ENCODE measurements at places on chromosomes 16 and 17.

GRCh38 chr17:79023886-79024771 is at the start of gene C1QTNF1:
Gene C1QTNF1, plus strand, starts transcription at chr17:79024169. Its CDS starts 19,800 bp downstream, at chr17:79043969.
- peak within 1 kb of the TSS; percentile 73 for H3K4me3 ChIP-seq
- H3K27ac ChIP-seq: peak within 1 kb of the TSS; percentile 70
- no peak for DNase-seq
- H3K36me3 ChIP-seq: peaks cover 12% of the 10 kb centered on the region
- H3K4me1 ChIP-seq: peaks cover 54% of the 10 kb centered on the region

DNA sequence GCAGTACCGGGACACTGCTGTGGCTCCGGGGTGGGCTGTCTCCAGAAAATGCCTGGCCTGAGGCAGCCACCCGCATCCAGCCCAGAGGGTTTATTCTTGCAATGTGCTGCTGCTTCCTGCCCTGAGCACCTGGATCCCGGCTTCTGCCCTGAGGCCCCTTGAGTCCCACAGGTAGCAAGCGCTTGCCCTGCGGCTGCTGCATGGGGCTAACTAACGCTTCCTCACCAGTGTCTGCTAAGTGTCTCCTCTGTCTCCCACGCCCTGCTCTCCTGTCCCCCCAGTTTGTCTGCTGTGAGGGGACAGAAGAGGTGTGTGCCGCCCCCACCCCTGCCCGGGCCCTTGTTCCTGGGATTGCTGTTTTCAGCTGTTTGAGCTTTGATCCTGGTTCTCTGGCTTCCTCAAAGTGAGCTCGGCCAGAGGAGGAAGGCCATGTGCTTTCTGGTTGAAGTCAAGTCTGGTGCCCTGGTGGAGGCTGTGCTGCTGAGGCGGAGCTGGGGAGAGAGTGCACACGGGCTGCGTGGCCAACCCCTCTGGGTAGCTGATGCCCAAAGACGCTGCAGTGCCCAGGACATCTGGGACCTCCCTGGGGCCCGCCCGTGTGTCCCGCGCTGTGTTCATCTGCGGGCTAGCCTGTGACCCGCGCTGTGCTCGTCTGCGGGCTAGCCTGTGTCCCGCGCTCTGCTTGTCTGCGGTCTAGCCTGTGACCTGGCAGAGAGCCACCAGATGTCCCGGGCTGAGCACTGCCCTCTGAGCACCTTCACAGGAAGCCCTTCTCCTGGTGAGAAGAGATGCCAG is 12.9 kb downstream of the STH start:
- H3K4me1 ChIP-seq: peaks cover 8% of the 10 kb centered on the region
- DNase-seq: no peak
- H3K27ac ChIP-seq: no peak overlapping the region

DNA sequence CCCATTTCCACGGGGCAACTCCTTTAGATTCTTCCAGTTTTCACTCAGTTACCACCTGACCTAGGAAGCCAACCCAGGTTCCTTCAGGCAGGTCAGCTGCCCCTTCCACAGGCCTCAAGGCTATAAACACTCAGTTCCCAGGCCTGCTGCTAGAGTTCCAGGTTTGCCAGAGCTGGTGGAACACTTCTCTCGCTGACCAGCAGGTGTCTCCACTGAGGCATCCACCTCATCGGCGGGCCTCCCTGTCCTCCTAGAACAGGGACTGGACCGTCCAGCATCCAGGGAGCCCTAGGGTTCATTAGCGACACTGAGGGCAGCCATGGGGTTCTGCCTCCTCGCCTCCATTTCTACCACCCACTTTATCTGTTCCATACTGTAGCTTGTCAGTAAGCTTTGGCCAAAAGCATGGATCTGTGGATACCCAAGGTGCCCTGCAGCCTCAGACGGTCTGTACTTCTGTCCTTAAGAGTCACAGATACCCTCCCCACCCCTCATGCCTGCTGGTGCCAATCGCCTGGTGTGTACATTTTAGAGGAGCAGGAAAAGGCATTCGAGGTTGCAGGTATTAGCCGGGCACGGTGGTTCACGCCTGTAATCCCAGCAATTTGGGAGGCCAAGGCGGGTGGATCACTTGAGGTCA is 29.0 kb downstream of the PIMREG start:
- H3K4me1 ChIP-seq: peaks cover 19% of the 10 kb centered on the region
- H3K27ac ChIP-seq: no peak overlapping the region
- H3K4me3 ChIP-seq: peak overlapping the region; percentile 15
- peaks cover 37% of the 10 kb centered on the region for H3K36me3 ChIP-seq
- H3K27me3 ChIP-seq: no peaks in the 10 kb centered on the region
- DNase-seq: peak; percentile 77

GRCh38 chr16:155031-155398 is 2.6 kb downstream of the HBZ start:
- no peak overlapping the region for H3K27ac ChIP-seq
- DNase-seq: no peak
- peak overlapping the region; percentile 49 for H3K4me3 ChIP-seq
- H3K27me3 ChIP-seq: peaks cover 40% of the 10 kb centered on the region

DNA sequence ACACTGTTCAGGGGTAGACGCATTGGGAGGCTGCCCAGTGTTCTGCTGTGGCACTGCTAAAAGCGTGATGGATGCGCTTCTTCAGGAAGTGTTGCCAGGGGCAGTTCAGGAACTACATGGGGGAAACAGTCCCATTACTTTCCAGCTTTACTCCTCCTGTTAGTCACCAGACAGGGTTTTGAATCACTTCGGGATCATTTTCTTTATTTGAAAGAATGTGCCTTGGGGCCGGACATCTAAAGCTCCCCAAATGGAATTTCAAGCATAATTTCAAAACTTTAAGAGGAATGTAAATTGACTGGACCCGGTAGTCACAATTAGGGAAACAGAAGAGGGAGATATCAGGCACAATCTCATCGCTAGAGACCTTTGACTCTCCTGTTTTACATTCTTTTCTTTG is 1.3 kb upstream of the KRTAP2-1 start:
- DNase-seq: no peak
- no peak overlapping the region for H3K27ac ChIP-seq
- H3K27me3 ChIP-seq: no peaks in the 10 kb centered on the region
- H3K4me1 ChIP-seq: no peaks in the 10 kb centered on the region
- no peak overlapping the region for H3K4me3 ChIP-seq
- H3K36me3 ChIP-seq: no peaks in the 10 kb centered on the region

DNA sequence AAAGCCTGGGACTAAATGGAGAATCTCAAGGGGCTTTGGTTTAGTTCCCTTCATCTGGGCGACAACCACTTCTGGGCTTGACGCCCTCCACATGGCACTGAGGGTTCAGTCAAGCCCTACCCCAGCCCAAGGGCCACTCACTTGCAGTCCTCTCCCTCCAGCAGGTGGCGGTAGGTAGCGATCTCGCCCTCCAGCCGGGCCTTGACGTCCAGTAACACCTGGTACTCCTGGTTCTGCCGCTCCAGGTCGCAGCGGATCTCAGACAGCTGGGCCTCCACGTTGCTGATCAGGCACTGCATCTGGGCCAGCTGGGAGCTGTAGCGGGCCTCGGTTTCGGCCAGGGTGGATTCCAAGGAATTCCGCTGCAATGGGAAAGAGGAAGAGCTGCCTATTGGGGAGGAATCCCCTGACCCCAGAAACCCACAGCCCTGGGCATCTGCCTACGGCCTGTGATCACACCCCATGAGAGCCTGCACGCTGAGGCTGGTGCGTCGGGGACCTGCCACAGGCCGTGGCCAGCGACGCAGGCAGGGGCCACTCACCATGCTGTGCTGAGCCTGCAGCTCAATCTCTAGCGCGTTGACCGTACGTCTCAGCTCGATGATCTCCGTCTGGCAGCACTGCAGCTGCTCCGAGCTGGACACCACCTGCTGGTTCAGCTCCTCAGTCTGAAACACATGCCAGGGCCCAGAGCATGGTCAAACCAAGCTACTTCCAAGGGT is 2.7 kb downstream of the KRT36 start:
- H3K27ac ChIP-seq: no peak overlapping the region
- DNase-seq: no peak
- H3K27me3 ChIP-seq: no peaks in the 10 kb centered on the region
- no peaks in the 10 kb centered on the region for H3K4me1 ChIP-seq
- H3K4me3 ChIP-seq: no peak overlapping the region

DNA sequence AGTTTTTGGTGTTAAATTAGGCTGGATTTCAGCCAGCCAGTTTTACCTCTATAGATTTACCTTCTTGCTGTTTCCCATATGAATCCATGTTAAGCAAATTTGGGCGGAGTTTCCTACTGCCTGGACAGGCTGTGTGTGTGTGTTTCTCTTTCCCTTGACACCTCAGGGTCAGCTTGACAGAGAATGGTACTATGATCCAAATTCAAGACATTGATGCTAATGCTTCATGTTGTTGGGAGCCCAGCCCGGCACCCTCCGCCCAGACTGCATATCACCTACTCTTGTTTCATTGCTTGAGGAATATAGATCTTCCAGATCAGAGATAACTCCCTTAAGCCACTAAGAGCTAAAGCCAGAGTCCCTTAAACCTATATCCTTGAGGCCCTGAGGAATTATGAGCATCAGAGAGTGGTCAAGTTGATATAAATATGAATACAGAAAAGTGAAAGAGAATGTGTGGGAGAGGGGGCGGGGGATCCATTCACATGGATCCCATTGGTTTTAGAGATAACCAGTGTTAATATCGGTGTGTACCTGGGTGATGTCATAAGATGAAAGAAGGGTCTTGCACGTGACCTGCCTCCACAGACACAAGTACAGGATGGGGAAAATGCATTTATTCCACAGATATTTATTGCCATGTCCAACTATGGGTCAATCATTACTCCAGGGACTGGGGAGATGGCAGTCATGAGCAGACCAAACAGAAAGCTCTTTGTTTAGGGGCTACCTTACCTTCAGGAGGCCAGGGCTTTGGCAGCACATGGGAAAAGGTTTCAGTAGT is 69.7 kb downstream of the WIPI1 start:
- H3K27ac ChIP-seq: no peak overlapping the region
- DNase-seq: no peak

DNA sequence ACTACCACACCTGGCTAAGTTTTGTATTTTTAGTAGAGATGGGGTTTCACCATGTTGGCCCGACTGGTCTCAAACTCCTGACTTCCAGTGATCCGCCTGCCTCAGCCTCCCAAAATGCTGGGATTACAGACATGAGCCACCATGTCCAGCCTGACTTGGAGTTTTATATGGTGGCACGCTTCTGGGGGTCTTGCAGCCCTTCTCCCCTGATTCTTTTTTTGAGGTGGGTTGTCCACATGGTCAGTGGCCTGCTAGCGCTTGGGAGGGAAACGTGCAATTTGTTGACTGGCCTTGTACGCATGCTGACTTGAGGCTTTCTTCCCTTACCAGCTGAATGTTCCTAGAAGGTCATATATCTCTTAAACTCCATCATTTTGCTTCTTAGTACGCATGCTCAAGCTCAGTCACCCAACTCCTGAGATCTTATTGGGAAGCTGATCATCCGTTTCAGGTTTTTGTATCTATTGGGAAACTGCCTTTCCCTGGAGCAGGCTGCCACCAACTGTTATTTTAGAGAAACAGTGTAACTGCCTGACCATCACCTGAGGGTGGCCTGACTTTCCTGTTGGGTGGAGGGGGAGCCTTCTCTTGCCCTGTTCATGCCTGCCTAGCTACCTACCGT is 13.7 kb upstream of the LDHD start:
- H3K27me3 ChIP-seq: no peaks in the 10 kb centered on the region
- peak; percentile 17 for DNase-seq
- H3K4me3 ChIP-seq: no peak overlapping the region
- H3K27ac ChIP-seq: no peak overlapping the region

DNA sequence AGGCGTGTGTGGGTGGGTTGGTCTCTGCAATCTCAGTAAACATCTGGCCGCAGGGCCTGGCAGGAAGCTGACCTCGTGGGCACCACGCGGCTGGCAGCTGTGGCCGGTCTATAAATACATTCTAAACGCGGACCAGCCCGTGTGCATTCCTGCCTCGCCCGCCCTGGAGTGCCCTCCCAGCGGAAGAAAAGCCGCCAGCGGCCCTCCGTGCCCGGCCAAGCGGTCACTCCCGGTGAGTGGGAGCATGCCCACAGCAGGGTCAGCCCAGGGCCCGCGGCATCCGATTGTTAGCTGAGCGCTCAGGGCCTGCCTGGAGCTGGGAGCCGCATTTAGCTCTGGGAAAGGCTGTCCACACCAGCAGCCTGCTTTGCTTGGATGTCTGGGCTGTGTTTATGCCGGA is 10.3 kb downstream of the ZNF469 start:
- no peaks in the 10 kb centered on the region for H3K36me3 ChIP-seq
- no peaks in the 10 kb centered on the region for H3K4me1 ChIP-seq
- no peak overlapping the region for H3K27ac ChIP-seq
- no peak overlapping the region for H3K4me3 ChIP-seq
- H3K27me3 ChIP-seq: peaks cover 84% of the 10 kb centered on the region

GRCh38 chr16:83338941-83339340 is 468.8 kb upstream of the HSBP1 start:
- H3K27me3 ChIP-seq: no peaks in the 10 kb centered on the region
- H3K4me1 ChIP-seq: peaks cover 26% of the 10 kb centered on the region
- DNase-seq: peak; percentile 29
- no peaks in the 10 kb centered on the region for H3K36me3 ChIP-seq

DNA sequence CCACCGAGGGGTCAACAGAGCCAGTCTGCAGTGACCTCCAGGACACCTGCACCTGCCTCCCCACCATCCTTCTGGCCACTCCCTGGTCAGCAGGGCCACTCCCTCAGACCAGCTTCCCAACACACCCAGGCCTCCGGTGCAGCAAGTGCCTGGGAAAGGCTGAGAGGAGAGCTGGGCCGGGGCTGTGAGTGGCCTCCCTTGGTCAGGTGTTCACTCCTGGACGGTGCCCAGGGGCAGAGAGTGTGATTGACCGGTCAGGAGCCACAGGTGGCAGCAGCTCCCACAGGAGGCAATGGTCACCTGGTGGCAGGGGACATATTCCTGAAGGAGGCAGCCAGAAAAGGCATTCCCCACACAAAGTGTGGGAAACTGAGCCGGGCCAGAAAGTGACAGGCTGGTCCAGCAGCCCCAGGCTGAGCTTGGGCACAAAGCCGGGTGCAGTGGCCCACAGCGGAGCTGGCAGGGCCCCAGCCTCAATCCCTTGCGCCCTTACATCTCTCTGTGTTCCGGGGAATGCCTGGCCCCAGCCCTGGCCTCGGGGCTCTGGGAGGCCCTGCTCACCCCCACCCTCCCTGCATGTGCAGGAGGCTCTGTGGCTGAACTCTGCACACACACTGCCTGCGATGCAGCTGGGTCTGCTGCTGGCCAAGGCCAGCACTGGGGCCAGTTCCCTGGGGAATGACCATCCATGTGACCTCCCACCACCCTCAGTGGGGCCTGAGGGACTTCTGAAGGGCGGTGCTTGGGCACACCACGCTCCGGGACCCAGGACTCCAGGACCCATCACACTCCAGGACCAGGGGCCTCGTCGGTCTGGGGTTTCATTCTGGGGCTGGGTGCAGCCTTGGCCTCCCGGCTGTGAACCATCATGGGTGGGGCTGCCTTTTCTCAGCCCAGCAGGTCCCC is 1.2 kb upstream of the C17orf99 start:
- no peaks in the 10 kb centered on the region for H3K27me3 ChIP-seq
- H3K36me3 ChIP-seq: no peaks in the 10 kb centered on the region
- DNase-seq: no peak
- H3K27ac ChIP-seq: no peak overlapping the region
- H3K4me1 ChIP-seq: peaks cover 15% of the 10 kb centered on the region
- H3K4me3 ChIP-seq: no peak overlapping the region

Measured in MCF 10A (cell line).